ENCODE measurements at places on chromosomes 16 and 17. TPM values are rescaled to one million over a fixed set of nuclear protein-coding genes. Genes with fewer than 3 reads are reported as not detected.

MAP1LC3B gene
- polyA plus RNA-seq, result 224 TPM

- peak; percentile 76 for DNase-seq
Measured at GRCh38 chr17:82215095-82215971, 2.7 kb upstream of the CCDC57 start.

DNA sequence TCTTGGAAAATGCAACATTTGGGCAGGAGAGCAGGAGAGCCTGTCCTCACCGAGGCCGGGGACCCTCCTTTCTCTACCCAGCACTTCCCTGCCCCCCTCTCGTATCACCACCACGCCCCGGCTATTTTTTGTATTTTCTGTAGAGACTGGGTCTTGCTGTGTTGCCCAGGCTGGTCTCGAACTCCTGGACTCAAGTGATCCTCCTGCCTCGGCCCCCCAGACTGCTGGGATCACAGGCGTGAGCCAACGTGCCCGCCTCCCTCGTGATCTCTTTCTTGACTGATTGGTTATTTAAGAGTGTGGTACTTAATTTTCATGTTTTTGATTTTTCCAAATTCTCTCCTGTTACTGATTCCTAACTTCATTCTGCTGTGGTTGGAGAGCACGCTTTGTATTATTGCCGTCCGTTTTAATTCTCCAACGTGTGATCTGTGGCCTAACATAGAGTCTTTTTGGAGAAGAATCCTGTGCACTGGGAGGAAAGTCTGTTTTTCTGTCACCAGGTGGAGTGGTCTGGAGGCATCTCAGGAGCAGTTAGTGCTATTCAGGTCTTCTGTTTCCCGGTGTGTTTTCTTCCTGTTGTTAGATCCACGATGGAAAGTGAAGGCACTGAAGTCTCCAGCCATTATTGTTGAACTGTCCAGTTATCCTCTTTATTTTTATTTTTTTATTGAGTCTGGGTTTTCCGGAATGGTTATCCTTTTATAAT is 40.4 kb downstream of the ZNF778 start:
- DNase-seq, result peak; percentile 12

DNA sequence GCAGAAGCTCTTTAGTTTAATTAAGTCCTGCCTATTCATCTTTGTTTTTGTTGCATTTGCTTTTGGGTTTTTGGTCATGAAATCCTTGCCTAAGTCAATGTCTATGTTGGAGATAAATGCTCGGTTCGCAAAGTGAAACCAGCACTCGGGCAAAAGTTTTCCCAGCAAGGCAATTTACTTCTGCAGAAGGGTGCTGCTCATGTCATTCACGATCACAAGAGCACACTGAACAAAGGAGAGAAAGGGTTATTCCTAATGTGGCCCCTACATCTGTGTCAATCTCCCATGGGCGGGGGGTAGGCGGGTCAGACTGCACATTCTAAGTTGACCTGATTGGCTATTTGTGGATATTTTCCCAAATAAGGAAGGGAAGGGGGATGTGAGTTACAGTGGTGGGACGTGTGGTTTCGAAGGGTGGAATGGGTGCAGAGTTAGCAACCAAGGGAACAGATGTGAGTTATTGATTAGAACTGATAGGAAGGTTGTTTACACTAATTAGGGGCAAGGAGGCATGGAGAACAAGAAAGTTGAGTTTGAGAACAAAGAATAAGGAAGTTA is 23.0 kb downstream of the ATF7IP2 start:
- no peak for DNase-seq

DNA sequence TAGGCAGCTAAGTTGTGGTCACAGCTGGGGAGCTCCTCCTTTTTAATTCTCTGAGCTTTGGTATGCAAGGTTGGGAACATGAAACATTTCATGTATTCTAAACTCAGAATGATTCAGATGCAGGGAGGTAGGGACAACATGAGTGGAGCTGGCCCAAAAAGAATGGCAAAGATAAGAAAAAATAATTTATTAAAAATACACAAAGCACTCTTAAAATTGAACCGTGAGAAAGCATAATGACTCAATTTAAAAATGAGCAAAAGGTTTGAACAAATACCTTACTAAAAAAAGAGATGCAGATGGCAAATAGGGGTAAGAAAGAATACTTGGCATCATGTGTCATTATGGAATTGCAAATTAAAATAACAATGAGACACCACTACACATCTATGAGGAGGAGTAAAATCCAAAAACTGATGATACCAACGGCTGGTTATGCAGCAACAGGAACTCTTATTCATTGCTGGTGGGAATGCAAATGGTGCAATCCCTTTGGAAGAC is 175.6 kb upstream of the IRX3 start:
- DNase-seq, result peak; percentile 94

KCNG4 gene
- polyA plus RNA-seq, result not detected

DNA sequence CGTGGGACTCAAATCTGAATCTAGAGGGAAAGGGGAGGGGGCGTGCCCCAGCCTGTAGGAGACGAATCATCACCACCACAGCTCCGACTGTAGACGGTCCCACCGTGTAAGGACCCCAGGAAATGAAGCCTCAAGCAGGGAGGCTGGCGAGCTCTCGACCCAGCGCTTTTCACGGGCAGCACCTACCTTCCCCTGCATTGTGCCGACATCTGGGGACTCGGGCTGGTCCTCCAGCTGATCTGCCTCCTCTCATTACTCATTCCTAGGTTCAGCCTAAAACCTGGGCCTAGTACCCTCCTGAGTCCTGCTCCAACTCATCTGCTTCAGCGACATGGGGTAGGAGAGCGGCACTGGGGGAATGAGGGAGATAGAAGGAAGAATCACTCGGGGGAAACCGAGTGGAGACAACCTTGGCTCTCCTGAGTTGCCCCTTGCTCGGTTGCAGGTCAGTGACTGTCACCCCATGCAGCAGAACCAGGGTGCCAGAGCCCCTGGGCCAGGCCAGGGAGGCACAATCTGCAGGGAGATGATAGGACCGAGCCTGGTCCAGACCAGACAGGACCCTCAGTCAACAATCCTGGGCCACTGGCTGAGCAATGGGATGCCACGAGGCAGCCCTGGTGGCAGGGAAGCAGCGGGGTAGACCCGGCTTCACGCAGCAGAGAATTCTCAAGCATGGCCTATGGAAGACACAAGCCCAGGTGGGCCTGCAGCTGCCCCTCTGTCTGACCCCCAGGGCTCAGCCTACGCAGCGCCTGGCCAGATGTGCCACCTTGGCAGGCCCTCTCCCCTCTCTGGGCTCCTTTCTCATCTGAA is 833 bp upstream of the BCAR1 start:
- DNase-seq, result peak; percentile 52

GRCh38 chr17:37043201-37043600 is 94.4 kb downstream of the AATF start:
- peak; percentile 27 for DNase-seq

DNA sequence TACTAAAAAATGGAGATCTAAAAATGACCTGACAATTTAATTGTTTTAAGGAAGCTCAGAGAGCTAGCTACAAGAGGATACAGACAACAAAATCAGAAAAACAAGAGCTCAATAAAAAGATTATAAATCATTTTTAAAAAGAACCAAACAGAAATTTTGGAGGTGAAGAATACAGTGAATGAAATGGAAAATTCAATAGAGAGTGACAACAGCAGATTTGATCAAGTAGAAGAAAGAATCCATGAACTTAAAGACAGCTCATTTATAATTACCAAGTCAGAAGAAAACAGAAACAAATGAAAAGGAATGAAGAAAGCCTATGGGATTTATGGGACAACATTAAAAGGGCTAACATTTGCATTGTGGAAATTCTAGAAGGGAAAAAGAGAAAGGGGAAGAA is 136.6 kb upstream of the CACNG5 start:
- DNase-seq, result no peak

GRCh38 chr16:14146445-14146844 is 75.3 kb downstream of the MRTFB start:
- no peak for DNase-seq

DNA sequence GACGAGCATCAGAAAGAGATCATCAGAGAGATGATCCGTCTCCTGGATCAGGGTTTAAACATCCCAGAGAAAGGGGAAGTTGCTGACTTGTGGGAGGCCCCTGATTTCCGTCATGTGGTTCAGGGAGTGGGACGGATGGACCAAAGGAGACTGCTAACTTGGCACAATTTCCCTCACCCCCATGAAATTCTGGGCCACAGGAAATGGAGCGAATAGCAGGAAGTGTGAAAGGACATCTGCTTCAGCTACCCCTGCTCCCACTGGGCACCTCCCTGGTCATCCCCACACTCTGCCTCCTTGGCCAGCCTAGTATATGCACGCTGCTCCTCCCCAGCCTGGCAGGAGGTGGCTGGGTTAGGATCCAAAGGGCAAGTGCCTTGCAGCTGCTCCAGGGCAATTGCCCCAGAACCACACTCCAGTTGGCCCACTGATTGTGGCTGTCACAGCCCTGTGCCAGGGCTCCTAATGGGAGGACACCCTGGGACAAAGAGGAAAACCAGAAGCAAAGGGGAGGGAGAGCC is 1.3 kb downstream of the ARRB2 start:
- no peak for DNase-seq

MYH1 gene
- polyA plus RNA-seq, result 0.10 TPM

GRCh38 chr16:50830698-50831097 is 88.8 kb downstream of the CYLD start:
- no peak for DNase-seq

DNA sequence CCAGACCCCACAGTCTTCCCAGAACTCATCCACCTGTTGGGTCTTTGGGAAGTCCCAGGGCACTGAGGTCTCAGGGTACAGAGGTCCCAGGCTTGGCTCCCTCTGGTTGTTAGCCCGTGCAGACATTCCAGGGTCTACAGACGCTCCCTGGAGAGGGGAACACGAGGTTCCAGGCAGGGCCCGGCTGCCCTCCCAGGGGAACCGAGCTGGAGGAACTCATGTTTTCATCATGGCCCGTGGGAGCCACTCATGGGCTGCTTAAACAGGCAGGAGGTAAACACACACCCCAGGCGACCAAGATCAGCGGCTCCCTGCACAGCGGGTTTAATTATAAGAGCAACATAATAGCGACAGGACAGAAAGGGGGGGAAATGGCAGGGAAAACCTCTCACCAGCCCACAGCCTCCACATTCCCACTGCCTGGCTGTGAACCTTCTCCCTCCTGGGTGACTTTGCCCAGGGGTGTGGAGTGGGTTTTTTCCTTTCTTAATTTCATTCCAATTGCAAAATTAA is 36.5 kb downstream of the TRARG1 start:
- no peak for DNase-seq

GRCh38 chr17:50125420-50125997 is 4.5 kb downstream of the SAMD14 start:
- no peak for DNase-seq

RCVRN gene
- not detected for polyA plus RNA-seq

SENP3 gene
- polyA plus RNA-seq, result 1.3 TPM

DNA sequence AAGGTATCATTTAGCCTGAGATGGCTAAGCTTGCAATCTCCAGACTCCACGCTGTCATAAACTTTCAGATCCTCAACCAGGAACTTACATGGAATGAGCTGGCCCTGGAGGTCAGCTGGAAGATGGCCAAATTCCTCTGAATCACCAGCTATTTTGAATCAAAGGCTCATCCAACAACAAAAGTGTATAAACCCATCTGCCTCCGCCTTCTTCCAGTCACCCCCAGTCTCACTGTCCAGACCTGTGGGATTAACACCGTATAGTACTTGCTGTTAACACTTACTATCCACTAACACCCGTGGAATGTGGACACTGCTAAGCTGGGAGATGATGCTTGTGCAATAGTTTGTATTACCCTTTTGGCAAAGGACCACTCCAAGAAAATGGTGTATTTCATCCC is 1.9 kb upstream of the LCMT1 start:
- DNase-seq, result peak; percentile 96

GRCh38 chr17:7313890-7314718 is 1.1 kb downstream of the GPS2 start:
- DNase-seq, result peak; percentile 61

GRCh38 chr17:35006961-35007360 is 26.6 kb downstream of the LIG3 start:
- no peak for DNase-seq

GRCh38 chr17:6108382-6108781 is 38.2 kb downstream of the WSCD1 start:
- DNase-seq, result no peak

DNA sequence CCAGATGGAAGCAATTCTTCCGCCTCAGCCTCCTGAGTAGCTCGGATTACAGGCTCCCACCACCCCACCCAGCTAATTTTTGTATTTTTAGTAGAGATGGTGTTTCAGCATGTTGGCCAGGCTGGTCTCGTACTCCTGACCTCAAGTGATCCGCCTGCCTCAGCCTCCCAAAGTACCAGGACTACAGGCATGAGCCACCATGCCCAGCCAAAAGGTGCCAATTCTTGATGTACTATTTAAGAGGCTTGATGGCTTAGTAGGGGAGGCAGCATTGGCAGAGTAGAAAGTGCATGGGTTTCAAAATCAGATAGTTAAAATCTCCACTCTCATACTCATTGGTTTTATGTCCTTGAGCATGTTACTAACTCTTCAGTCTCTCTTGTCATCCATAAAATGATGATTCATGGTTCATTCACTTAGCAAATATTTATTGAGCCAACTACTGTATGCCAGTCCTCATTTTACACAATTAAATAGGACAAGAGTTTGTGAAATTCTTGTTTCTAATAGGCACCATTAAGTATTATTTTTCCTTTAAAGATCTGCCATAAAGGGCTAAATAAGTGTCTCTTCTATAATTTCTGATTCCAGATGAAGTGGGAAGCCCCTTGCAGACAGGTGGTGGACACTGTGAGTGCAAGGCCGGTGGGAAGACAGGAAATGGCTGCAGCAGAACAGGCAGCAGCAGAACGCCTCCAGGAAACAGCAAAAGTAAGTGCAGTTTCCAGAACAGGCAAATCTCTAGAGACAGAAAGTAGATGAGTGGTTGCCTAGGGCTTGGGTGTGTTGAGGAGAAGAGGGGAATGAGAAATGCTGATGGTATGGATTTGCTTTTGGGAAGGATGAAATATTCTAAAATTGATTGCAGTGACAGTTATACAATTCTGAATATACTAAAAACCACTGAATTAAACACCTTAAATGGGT is 8.2 kb upstream of the RPL27 start:
- peak; percentile 86 for DNase-seq

PRSS36 gene
- polyA plus RNA-seq, result 0.19 TPM

GRCh38 chr16:17408296-17408695 is 62.5 kb downstream of the XYLT1 start:
- DNase-seq, result peak; percentile 51

GRCh38 chr17:80941171-80941570 is 50.5 kb upstream of the CHMP6 start:
- DNase-seq, result no peak

- DNase-seq, result peak; percentile 2
Measured at GRCh38 chr16:76639685-76640289, 362.6 kb downstream of the CNTNAP4 start.

DNA sequence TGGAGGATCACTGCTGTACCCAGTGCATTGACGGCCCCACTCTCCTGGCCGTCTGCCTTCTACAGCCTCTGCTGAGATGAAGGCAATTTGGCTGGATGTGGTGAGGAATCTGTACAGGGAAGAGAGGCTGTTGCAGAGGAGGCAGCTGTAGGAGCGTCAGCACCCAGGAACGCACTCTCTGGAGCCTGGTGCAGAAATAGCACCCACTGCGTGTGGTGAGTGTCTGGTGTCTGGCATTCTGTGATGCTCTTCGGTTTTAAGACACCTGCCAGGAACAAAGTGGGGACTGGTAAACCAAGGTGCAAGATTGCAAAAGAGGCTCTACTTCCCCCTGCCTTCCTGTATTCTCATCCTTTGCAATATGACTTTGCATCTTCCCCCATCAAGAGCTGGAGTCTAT is 187.5 kb upstream of the SDK2 start:
- no peak for DNase-seq
